Activated CD8-positive, alpha-beta memory T cell treated with anti-CD3 and anti-CD28 coated beads for 24 hours (primary cell): ENCODE measurements at places on chromosomes 4 and X.

DNA sequence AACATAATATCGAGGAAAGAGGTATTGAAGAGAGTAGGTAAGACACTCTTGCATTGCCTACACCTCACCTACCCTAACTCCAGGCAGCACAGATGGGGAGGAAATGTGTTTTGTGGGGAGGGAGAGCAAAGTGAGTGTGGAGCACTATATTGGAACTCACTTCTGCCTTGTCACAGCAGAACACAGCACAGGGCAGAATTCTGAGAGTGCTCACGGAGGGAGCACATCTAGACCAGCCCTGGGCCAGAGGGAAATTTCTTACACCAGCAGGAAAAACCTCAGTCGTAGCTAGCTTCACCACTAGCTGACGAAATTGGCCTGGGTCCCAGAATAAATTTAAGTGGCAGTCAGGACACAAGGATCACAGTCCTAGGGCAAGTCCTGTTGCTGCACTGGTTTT, 517.3 kb downstream of the TMA16 start:
- DNase-seq, result no peak

- DNase-seq, result no peak
Observed at GRCh38 chr4:109972786-109973528, 60.3 kb downstream of the EGF start.

GRCh38 chr4:2254665-2255500, 7.0 kb downstream of the MXD4 start:
- DNase-seq, result peak; percentile 48

GRCh38 chr4:140704392-140704960, 51.7 kb downstream of the TBC1D9 start:
- no peak for DNase-seq

GRCh38 chr4:112381996-112382692, 85.0 kb downstream of the ALPK1 start:
- no peak for DNase-seq

DNA sequence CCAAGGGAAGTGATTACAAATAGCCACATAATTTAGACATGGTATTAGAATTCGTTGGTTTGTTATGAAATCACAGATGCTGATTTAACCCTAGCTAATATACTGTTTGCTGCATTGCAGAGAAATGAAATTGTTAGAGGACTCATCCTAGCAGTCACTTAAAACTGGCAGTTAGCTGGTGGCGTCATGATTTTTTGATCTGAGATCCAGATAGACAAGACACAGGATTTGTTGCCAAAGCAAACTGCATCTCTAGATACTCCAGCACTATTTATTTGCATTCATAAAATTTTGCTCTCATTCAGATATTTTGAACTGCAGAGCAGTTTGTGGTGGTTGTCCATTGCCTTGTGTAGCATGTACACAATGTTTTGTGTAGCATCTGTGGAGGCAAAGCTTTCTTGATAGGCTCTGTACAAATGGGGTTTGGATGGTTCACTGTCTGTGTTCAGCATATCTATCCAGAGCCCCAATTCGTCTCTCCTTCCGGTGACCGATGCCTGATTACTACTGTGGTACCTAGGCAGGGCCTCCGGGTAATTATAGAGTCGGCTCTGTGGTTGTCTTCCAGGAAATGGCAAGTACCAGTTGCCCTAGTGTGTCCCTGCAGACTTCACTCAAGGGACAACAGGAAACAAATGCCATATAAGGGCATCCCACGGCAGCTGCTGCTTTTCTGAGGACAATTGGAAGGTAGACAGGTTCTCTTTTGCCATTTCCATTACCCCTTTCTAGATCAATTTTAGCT, 30.1 kb upstream of the SPARCL1 start:
- DNase-seq, result peak; percentile 58

GRCh38 chr4:76215077-76215476, 1.5 kb upstream of the SCARB2 start:
- no peak for DNase-seq

DNA sequence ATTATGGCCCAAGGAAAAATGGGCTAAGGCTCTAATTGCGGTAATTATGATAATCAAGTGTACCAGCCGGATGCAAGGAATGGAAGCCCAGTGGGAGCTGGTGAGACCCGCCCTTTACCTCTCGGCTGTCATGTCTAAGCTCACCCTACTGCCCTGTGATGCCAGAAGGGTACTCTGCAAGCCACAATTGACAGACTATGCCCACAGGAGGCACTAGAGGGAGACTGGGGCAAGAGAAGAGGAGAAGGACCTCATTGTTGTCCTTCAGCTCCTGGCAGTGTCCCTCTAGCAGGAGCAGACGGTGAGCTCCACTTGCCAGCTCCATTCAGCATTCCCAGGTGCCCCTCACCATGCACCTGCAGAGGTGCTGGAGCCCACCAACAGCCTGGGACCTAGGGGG, 141.8 kb downstream of the SMIM20 start:
- no peak for DNase-seq
